Sigmoid colon (tissue), 7 donors: ENCODE measurements at places on chromosomes 12 and 14.

GRCh38 chr12:31337952-31338351 is 12.0 kb upstream of the SINHCAF start:
- no peak overlapping the region for H3K27ac ChIP-seq
- H3K36me3 ChIP-seq, result no peaks in the 10 kb centered on the region
- H3K27me3 ChIP-seq, result no peaks in the 10 kb centered on the region
- DNase-seq, result no peak
- H3K4me3 ChIP-seq, result no peak overlapping the region
- no peaks in the 10 kb centered on the region for H3K4me1 ChIP-seq

- DNase-seq, result no peak
- no peaks in the 10 kb centered on the region for H3K4me1 ChIP-seq
- H3K27me3 ChIP-seq, result no peaks in the 10 kb centered on the region
- H3K4me3 ChIP-seq, result no peak overlapping the region
- no peak overlapping the region for H3K27ac ChIP-seq
Measured at GRCh38 chr14:99915305-99916090, 122.3 kb downstream of the EML1 start.

DNA sequence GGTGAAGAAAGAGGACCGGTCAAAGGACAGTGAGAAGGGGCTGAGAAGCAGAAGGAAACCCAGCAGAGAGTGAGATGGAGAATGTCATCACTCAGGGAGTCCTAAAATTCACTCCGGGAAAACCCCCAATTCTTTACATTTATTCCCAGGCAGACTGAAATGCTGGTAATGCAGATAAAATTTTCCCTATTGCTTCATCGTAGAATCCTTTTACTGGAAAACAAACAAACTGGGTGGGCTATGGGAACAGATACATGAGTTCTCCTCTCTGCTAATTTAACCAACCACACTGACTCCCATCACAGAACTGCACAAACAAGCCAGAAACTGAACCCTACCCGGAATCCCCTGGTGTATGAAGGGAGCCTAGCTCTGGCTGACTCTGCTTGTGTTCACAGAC is 20.9 kb downstream of the HEBP1 start:
- H3K36me3 ChIP-seq, result no peaks in the 10 kb centered on the region
- no peaks in the 10 kb centered on the region for H3K27me3 ChIP-seq
- H3K27ac ChIP-seq, result peak overlapping the region; percentile 16
- DNase-seq, result no peak
- peaks cover 34% of the 10 kb centered on the region for H3K4me1 ChIP-seq

GRCh38 chr14:24673059-24673458 is 39.1 kb upstream of the GZMB start:
- no peak overlapping the region for H3K4me3 ChIP-seq
- H3K27me3 ChIP-seq, result no peaks in the 10 kb centered on the region

DNA sequence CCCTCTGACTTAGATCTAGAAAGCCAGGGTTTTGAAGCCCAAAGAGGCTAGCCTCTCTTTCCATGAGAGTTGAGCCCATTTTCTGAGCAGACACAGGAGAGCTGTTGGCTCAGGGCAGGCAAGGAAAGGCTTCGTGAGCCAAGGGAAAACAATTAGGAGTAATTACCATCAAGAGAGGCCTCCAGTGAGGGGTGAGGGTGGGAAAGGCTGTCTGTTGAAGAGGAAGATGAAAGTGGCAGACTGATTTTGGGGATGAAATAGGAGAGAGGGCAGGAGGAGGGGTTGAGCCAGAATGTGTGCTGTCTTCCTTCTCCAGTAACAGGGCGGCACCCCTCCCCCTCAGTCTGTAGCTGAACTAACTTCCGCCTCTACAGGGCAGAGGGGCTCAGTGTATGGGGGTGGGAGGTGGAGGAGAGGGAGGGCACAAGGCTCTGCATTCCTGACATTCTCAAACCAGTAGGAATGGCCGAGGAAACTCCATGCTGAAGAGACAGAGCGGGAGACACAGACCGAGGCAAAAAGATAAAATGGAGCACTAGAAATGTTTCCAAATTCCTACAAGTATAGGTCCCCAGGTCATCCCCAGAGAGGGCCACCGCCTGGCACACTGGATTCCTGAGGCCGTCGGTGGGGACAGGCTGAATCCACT is 33.1 kb upstream of the COL2A1 start:
- no peaks in the 10 kb centered on the region for H3K36me3 ChIP-seq
- DNase-seq, result no peak
- no peak overlapping the region for H3K4me3 ChIP-seq
- no peak overlapping the region for H3K27ac ChIP-seq
- no peaks in the 10 kb centered on the region for H3K27me3 ChIP-seq
- H3K4me1 ChIP-seq, result no peaks in the 10 kb centered on the region

GRCh38 chr12:104670439-104671408 is 214.0 kb downstream of the CHST11 start:
- no peaks in the 10 kb centered on the region for H3K36me3 ChIP-seq
- no peaks in the 10 kb centered on the region for H3K27me3 ChIP-seq
- H3K4me1 ChIP-seq, result no peaks in the 10 kb centered on the region
